ENCODE measurements at places on chromosomes 4 and X.

- DNase-seq: no peak
Measured at GRCh38 chr4:17068891-17069290, 170.4 kb upstream of the LDB2 start.

- DNase-seq: no peak
Measured at GRCh38 chr4:111281219-111281618, 658.3 kb upstream of the PITX2 start.

DNA sequence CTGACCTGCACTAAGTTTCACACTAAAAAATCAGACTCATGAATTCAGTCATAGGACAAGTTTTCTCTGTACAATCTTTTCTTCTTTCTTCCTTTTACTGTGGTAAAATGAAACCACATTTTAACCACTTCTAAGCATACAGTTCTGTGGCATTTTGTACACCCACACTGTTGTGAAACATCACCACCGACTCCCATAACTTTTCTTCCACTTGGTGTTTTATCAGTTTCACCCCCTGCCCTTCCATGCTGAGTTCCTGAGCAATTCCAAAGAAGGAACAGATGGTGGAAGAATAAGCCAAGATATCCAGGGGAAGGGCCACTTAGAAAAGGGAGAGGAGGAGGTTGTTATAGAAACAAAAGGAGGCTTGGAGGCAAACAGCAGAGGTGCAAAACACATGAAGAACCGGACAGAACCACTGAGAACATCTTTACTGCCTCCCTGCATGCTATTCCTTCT is 22.6 kb downstream of the SLC25A4 start:
- DNase-seq: peak; percentile 57

- no peak for DNase-seq
Measured at GRCh38 chrX:152588206-152588605, 49.5 kb upstream of the GABRQ start.

- DNase-seq: no peak
Measured at GRCh38 chr4:186704057-186704456, 19.6 kb downstream of the FAT1 start.

DNA sequence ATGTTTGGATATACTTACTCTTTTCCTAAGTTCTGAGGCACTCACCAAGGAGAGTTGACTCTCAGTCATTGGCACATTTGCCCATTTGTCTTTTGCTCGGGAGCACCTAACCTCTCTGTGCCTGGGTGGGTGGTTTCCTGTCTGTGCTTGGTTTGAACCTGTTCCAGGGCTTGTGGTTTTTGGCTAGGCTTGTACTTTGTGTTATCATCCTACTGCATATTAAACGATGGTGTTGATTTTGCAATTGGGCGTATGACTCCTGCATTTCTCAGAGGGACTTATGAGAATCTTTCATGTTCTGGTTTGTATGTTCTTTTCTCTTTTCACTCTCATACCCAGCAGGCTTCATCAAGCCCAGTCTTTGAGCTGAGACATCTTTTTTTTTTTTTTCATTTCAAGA is 161.7 kb downstream of the BTC start:
- DNase-seq: no peak

DNA sequence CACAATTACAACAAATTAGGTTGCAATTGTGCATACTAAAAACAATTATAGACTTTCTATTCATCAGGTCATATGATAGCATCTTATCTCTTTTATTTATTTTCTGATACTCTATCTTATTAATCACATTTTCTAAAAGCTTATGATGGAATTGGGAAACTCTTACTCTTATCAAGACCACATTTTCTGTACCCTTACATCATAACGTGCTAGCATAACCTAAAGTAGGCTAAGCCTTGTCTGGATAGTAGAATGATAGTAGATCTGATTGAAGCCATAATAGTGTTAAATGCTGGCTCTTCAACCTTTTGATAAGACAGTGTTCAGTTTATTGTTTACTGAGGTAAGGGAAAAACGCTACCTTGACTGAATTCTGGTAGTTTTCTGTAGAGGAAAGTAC is 294.0 kb downstream of the CCSER1 start:
- DNase-seq: no peak

- no peak for DNase-seq
Measured at GRCh38 chr4:74449571-74450297, 4.8 kb downstream of the AREG start.

DNA sequence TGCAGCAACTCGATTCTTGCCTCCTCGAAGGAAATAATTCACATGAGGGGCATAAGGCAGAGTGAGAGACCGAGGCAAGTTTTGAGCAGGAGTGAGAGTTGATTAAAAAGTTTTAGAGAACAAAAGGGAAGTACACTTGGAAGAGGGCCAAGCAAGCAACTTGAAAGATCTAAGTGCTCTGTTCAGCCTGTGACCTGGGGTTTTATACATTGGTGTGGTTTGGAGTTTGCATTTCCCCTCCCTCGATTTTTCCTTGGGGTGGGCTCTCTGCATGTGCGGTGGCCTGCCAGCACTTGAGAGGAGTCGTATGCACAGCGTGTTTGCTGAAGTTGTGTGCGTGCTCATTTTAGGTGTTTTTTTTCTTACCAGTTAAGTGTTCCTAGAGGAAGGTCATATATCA is 356.4 kb downstream of the KLHL4 start:
- no peak for DNase-seq

- no peak for DNase-seq
Measured at GRCh38 chr4:14117575-14118238, 490.2 kb upstream of the BOD1L1 start.

GRCh38 chr4:154304679-154305078 is 186.9 kb downstream of the DCHS2 start:
- DNase-seq: no peak

GRCh38 chr4:147334478-147334877 is 146.4 kb upstream of the EDNRA start:
- no peak for DNase-seq

DNA sequence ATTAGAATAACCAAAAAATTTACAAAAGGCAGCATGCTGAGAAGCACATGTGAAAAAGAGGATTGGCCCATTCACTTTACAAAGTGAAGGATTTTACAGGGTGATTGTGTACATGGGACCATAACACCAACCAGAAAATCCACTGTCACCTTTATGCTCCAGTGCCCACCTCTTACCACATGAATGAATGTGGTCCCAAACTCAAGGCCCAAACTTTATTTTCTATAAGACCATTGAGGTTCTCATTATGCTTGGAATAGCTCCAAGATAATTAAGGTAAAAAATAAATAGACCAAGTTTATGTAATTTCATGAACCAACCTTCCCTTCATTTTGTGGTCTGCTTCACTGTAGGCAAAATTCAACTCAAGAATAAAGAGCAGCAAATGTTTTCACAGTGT is 24.3 kb upstream of the MYOZ2 start:
- no peak for DNase-seq

- no peak for DNase-seq
Measured at GRCh38 chrX:11543249-11543648, 122.5 kb downstream of the ARHGAP6 start.

DNA sequence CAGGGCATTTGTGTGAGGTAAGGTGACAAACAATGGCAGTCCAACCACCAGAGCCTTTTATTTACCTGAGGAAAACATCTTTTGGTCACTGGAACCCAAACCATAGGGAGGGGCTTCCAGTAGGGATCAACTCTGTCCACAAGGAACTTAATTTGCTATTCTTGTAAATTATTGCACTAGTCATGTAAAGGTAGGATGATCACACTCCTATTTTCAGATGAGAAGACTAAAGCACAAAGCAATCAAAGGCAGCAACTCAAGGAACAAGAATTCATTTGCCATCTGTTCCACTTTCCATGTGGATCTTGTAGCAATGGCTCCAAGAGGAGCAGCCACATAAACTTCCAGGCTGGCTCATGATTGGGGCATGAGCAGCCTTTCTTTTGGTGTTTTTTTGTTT is 35.3 kb downstream of the CD99L2 start:
- DNase-seq: no peak

Data from GM06990 (cell line).